ENCODE measurements at places on chromosomes 13 and 19.

DNA sequence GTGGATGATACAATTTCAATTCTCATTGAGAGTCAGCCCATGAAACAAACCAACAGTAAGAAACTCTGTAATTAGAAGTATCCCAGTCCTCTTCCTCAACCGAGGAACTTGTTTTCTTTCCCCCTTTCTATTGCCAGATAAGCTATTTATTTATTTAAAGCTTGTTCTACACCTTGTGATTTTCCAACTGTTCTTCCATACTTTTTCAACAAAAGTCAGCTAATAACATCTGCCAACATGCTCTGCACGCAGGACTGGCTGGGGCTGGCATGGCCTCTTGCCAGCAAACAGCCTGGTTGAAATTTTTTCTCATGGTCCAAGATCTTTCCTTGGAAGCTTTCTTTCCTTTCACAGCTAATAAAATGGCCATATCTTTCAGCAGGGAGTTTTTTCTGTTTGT is 2.9 kb upstream of the IRS2 start:
- no peak for DNase-seq

DNA sequence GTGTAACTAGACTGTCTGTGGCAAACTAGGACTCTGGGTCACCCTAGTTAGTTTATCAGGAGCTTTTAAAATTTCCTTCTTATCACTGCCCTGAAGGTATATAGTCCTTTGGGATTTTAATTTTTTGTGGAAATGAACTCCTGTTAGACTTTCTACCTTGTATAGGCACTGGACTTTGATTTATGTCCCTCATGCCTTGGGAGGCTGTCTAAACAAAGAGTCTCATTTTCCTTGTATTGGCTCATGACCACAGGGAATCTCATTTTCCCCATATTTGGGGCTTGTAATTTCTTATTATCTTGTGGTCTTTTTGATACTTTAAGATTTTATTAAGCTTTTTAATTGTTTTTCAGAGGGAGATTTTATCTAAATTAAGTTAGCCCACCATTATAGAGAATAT is 21.4 kb downstream of the KCTD4 start:
- DNase-seq: no peak

DNA sequence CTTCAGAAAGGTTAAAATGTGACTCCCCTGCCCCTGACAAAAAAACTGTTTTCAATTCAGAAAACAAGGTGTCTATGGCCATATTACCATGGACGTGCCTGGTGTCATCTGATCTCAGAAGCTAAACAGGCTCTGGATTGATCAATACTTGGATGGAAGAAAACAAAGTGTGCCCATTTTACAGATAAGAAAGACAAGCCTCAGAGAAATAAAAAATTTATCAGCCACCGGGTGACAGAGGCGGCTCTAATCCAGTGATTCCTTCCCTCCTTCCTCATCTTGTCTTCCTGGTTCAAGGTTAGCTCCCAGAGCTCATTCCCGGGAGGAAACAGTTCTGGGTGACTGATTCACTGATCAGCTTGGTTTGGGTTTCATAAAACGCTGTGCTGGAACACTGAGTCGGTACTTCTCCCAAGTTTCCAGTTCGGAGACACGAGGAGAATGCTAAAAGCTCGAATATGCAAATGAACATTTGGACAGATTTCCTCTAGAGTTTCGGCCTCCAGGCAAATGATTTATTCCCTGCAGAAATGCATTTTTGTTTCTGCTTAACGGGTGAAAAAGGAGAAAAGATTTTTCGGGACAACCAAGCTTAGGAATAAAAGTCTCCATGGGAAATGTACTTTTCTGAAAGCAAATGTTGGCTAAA is 211.2 kb downstream of the UQCRFS1 start:
- DNase-seq: no peak

GRCh38 chr19:952049-952679 is 26.3 kb downstream of the ARID3A start:
- no peak for DNase-seq

DNA sequence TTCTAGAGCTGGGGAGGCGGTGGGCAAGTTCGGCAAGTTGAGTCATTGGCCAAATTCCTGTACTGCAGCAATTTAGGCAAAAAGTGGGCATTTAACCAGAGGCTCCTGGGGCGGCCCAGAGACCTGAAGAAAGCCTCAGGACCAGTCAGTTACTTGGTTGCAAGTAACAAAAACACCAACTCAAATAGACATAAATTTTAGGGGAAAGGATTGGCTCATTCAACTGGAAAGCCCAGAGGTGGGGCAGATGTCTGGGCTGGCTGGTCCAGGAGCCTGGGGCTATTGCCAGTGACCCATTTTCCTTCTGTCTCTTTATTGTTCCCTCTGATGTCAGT is 97.1 kb downstream of the SIPA1L3 start:
- DNase-seq: no peak

DNA sequence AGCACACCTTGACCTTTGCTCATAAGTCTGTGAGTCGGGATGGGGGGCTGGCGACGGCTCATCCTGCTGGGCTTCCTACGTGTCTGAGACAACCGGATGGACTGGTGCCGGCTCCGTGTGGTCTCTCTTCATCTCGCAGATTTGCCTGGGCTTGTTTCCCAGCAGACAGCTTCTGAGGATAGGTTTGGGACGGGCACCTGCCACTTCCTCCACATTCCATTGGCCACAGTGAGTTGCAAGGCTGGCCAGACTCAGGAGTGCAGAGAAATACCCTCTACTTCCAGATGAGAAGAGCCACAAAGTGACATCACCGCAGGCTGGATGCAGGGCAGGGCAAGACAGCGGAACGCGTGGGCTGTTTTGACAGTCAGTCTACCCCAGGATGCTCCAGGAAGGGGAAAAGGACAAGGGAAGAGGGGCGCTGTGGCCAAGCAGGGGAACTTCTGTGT is 48.1 kb downstream of the IRS2 start:
- DNase-seq: no peak

All from activated naive CD4-positive, alpha-beta T cell treated with anti-CD3 and anti-CD28 coated beads, Interleukin-2, amount 50 U/mL, for 16 hours (primary cell).